ENCODE measurements at places on chromosomes 16 and 17.

- H3K27me3 ChIP-seq = peaks cover 39% of the 10 kb centered on the region
- H3K4me1 ChIP-seq = no peaks in the 10 kb centered on the region
- no peaks in the 10 kb centered on the region for H3K36me3 ChIP-seq
- H3K4me3 ChIP-seq = no peak overlapping the region
- no peak for DNase-seq
- H3K27ac ChIP-seq = no peak overlapping the region
Measured at GRCh38 chr17:19415806-19416775, 5.1 kb downstream of the RNF112 start.

GRCh38 chr17:4017377-4017776 lies 53.1 kb upstream of the ATP2A3 start:
- no peak for DNase-seq
- H3K36me3 ChIP-seq = peaks cover 41% of the 10 kb centered on the region
- H3K4me1 ChIP-seq = peaks cover 31% of the 10 kb centered on the region
- no peaks in the 10 kb centered on the region for H3K27me3 ChIP-seq

DNA sequence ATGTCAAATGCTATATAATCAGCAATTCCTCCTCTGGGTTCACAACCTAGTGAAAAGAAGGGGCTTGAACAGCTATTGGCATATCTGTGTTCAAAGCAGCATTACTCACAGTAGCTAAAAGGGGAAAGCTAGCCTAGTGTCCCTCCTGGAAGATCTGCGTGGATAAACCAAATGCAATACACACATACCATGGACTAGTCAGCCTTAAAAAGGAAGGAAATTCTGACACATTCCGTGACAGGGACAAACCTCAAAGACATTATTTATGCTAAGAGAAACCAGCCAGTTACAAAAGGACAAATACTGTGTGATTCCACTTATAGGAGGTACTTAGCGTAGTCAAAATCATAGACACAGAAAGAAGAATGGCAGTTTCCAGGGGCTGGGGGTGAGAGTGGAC lies 90.1 kb downstream of the XYLT1 start:
- DNase-seq = no peak
- no peak overlapping the region for H3K27ac ChIP-seq
- H3K27me3 ChIP-seq = peaks cover 4% of the 10 kb centered on the region
- no peaks in the 10 kb centered on the region for H3K4me1 ChIP-seq
- H3K36me3 ChIP-seq = no peaks in the 10 kb centered on the region

- H3K36me3 ChIP-seq = no peaks in the 10 kb centered on the region
- no peak overlapping the region for H3K27ac ChIP-seq
- no peaks in the 10 kb centered on the region for H3K27me3 ChIP-seq
- no peak overlapping the region for H3K4me3 ChIP-seq
Measured at GRCh38 chr17:52828621-52829020, 670.1 kb upstream of the CA10 start.

- H3K4me1 ChIP-seq = peaks cover 85% of the 10 kb centered on the region
- peak overlapping the region; percentile 55 for H3K4me3 ChIP-seq
- H3K27me3 ChIP-seq = no peaks in the 10 kb centered on the region
Measured at GRCh38 chr17:43010667-43011308, 4.2 kb downstream of the IFI35 start.

- no peaks in the 10 kb centered on the region for H3K4me1 ChIP-seq
- H3K27me3 ChIP-seq = no peaks in the 10 kb centered on the region
- H3K36me3 ChIP-seq = no peaks in the 10 kb centered on the region
- DNase-seq = no peak
- H3K27ac ChIP-seq = no peak overlapping the region
- no peak overlapping the region for H3K4me3 ChIP-seq
Measured at GRCh38 chr17:34763728-34764665, 184.6 kb downstream of the TMEM132E start.

- H3K4me3 ChIP-seq = no peak overlapping the region
- DNase-seq = no peak
- H3K27ac ChIP-seq = no peak overlapping the region
- no peaks in the 10 kb centered on the region for H3K27me3 ChIP-seq
- no peaks in the 10 kb centered on the region for H3K4me1 ChIP-seq
- no peaks in the 10 kb centered on the region for H3K36me3 ChIP-seq
Measured at GRCh38 chr17:1047177-1047878, 50.4 kb downstream of the TIMM22 start.

- H3K4me1 ChIP-seq = no peaks in the 10 kb centered on the region
- peaks cover 30% of the 10 kb centered on the region for H3K27me3 ChIP-seq
- no peak for DNase-seq
- H3K36me3 ChIP-seq = no peaks in the 10 kb centered on the region
Measured at GRCh38 chr16:997440-998051, 16.0 kb downstream of the SOX8 start.

DNA sequence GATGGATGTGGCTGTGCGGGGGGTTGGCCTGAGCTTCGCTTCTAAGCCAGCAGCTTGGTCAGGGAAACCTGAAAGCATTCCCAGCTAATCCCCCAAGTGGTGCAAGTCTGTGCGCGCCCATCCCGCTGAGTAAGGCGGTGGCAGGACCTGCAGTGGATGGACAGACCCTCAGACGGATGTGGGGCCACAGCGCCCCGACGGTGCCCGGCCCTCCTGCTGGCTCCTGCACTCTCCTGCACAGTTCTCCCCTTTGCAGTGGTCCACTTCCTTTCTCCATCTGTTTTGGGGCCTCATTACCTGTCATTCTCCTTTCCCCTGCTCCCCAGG lies 2.3 kb downstream of the ATP2A1 start:
- no peaks in the 10 kb centered on the region for H3K27me3 ChIP-seq
- H3K4me3 ChIP-seq = no peak overlapping the region
- H3K36me3 ChIP-seq = peaks cover 11% of the 10 kb centered on the region
- no peaks in the 10 kb centered on the region for H3K4me1 ChIP-seq
- no peak for DNase-seq
- H3K27ac ChIP-seq = no peak overlapping the region

- peaks cover 27% of the 10 kb centered on the region for H3K4me1 ChIP-seq
- no peak overlapping the region for H3K4me3 ChIP-seq
- no peak for DNase-seq
- H3K27me3 ChIP-seq = no peaks in the 10 kb centered on the region
Measured at GRCh38 chr16:85238233-85238647, 126.0 kb upstream of the CIBAR2 start.

GRCh38 chr16:13873835-13874438 lies 46.0 kb upstream of the ERCC4 start:
- no peaks in the 10 kb centered on the region for H3K36me3 ChIP-seq
- no peaks in the 10 kb centered on the region for H3K27me3 ChIP-seq
- H3K4me1 ChIP-seq = peaks cover 8% of the 10 kb centered on the region
- peak; percentile 60 for DNase-seq
- no peak overlapping the region for H3K27ac ChIP-seq

- no peaks in the 10 kb centered on the region for H3K36me3 ChIP-seq
- H3K27me3 ChIP-seq = no peaks in the 10 kb centered on the region
- H3K27ac ChIP-seq = peak overlapping the region; percentile 88
- H3K4me1 ChIP-seq = peaks cover 88% of the 10 kb centered on the region
Measured at GRCh38 chr17:55442953-55443683, 21.5 kb upstream of the MMD start.

DNA sequence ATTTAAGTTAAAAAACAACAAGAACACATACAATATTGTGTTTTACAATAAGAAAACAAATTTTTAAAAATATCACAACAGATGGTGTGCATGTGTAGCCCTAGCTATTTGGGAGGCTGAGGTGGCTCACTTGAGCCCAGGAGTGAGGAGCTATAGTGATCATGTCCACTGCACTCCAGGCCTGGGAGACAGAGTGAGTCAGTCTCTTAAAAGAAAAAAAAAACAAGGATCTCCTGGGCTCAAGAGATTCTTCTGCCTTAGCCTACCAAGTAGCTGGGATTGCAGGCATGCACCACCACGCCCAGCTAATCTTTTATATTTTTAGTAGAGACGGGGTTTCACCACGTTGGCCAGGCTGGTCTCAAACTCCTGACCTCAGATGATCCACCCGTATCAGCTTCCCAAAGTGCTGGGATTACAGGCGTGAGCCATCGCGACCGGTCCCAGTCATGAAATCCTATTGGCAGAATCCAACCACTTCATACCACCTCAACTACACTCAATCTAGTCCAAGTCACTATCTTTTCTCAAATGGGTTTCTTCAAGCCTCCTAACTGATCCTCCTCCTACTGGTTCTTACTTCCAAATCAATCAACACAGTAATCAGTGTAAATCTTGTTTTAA lies 55.0 kb downstream of the STH start:
- H3K36me3 ChIP-seq = peaks cover 62% of the 10 kb centered on the region
- no peak overlapping the region for H3K27ac ChIP-seq
- no peaks in the 10 kb centered on the region for H3K27me3 ChIP-seq
- peaks cover 16% of the 10 kb centered on the region for H3K4me1 ChIP-seq

DNA sequence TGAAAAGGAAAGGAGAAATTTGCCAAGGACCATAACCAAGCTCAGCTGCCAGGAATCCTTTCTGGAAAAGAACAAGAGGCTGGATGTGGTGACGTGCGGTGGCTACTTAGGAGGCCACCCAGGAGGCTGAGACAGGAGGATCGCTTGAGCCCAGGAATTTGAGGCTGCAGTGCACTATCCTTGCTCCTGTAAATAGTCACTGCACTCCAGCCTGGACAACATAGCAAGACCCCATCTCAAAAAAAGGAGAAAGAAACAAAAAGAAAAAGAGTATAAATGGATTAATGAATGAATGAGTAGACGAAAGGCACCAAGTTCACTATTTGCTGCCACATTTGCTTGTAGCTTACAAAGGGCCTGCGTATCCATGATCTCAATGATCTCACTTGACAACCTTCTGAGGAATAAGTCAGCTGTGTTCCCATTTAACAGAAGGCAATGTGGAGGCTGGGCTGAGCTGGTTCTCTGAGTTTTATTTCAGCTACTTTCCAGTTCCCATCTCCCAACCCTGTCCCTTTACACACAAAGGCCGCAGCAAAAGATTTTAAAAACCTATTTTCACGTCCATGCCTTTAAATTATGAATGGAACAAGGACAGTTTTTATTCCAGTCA lies 29.8 kb downstream of the ARSG start:
- no peak overlapping the region for H3K4me3 ChIP-seq
- H3K27ac ChIP-seq = no peak overlapping the region
- no peaks in the 10 kb centered on the region for H3K36me3 ChIP-seq

GRCh38 chr17:50167371-50167770 lies 1.6 kb downstream of the SGCA start:
- no peak for DNase-seq
- peaks cover 11% of the 10 kb centered on the region for H3K27me3 ChIP-seq
- no peak overlapping the region for H3K27ac ChIP-seq
- peaks cover 15% of the 10 kb centered on the region for H3K4me1 ChIP-seq

DNA sequence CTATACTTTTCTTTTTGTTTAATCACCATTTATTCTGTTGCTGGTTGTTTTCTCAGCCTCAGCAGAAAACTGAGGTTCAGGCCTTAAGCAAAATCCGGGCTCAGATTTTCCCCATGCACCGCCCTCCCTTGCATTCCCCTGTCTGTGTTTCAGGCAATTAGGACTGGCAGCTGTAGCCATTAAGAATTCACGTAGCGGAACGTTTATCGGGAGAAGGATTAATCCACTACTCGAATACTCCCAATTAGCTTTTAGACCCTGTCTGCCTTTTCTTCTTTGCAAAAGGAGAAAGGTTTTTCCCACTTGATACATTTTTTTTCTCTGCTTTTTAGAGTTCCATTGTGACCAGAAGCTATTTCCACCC lies 173.1 kb downstream of the RPTOR start:
- DNase-seq = no peak
- no peak overlapping the region for H3K27ac ChIP-seq
- no peaks in the 10 kb centered on the region for H3K36me3 ChIP-seq
- no peak overlapping the region for H3K4me3 ChIP-seq
- peaks cover 10% of the 10 kb centered on the region for H3K4me1 ChIP-seq

DNA sequence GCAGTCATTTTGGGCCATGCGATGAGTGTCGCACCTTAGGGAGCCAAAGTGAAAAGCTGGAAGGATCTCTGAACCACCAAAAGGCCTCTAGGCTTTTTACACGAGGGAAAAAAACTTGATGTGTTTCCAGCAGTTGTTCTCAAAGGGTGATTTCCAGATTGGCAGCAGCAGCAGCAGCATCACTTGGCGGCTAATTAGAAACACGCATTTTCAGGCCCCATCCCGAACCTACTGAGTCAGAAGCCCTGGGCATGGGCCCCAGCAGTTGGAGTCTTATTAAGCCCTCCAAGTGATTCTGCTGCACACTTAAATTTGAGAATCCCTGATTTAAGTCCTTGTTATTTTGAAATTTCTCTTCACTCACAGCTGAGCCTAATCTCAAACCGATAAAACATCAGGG lies 25.3 kb upstream of the PYY start:
- H3K27ac ChIP-seq = no peak overlapping the region
- no peak overlapping the region for H3K4me3 ChIP-seq
- no peak for DNase-seq
- no peaks in the 10 kb centered on the region for H3K36me3 ChIP-seq
- H3K27me3 ChIP-seq = peaks cover 9% of the 10 kb centered on the region
- peaks cover 35% of the 10 kb centered on the region for H3K4me1 ChIP-seq

DNA sequence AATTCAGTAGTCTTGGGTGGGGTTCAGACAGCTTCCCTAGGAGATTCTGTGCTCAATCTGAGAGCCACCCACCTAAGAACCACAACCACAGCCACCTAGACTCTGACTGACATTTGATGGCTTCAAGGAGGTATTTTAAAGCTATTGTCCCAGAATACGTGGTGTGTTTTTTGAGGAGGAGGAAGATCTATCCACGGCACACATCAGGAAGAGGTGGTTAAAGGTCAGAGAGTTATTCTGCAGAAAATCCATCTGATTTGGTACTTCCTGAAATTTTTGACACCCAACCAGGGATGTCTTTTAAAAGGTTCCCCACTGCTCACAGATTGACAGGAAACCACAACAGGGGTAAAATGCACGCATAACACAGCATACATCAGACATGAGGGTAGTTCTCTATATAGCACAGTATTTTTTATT lies 25.1 kb downstream of the SMARCE1 start:
- H3K27ac ChIP-seq = no peak overlapping the region
- no peaks in the 10 kb centered on the region for H3K36me3 ChIP-seq
- peaks cover 28% of the 10 kb centered on the region for H3K4me1 ChIP-seq

GRCh38 chr16:50677351-50677750 lies 3.8 kb downstream of the SNX20 start:
- DNase-seq = no peak
- H3K4me3 ChIP-seq = no peak overlapping the region
- no peaks in the 10 kb centered on the region for H3K36me3 ChIP-seq
- no peaks in the 10 kb centered on the region for H3K27me3 ChIP-seq
- no peak overlapping the region for H3K27ac ChIP-seq

GRCh38 chr17:81267390-81268067 lies 27.6 kb downstream of the SLC38A10 start:
- H3K4me1 ChIP-seq = no peaks in the 10 kb centered on the region
- H3K4me3 ChIP-seq = no peak overlapping the region
- H3K27me3 ChIP-seq = no peaks in the 10 kb centered on the region
- no peak for DNase-seq

DNA sequence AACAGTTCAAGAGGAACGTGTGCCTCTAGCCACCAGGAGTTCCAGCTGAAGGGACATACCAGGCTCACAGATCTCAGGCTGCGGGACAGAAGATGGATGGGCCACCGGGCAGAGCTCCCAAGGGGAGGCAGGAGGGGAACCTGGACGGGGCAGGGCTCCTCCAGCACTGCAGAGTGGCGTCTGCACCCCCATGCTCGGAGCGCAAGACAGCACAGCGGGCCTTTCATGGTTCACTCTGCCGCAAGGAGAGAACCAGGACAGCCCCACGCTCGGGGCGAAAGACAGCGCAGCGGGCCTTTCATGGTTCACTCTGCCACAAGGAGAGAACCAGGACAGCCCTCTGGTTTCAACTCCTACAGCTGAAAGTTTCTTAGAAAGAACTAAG lies 20.6 kb downstream of the SLC38A10 start:
- no peaks in the 10 kb centered on the region for H3K4me1 ChIP-seq
- no peak overlapping the region for H3K4me3 ChIP-seq
- H3K27me3 ChIP-seq = no peaks in the 10 kb centered on the region
- no peak overlapping the region for H3K27ac ChIP-seq
- DNase-seq = no peak
